ENCODE measurements at places on chromosomes 16 and 17. TPM values are rescaled to one million over a fixed set of nuclear protein-coding genes. Genes with fewer than 3 reads are reported as not detected.

Gene TIMP2
- total RNA-seq = 333 TPM

Gene IL21R
- 0.21 TPM for total RNA-seq

DNA sequence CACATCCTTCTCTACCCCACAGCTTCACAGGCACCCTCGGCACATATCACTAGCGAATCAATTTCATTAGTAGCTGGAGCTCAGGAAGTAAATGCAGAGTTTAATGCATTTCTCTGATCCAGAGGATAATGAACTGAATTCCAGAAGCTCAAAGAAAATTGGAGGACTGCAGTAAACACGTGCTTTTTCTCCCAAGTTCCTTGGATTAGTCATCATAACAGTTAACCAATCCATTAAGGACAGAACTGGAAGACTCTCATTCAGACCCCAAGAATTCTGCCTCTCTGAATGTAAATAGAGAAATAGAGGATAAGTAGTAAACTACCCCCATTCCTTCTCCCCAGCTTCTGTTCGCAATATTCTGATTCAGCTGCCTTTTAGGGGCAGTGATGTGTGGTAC, 40.7 kb downstream of the DUSP14 start:
- no peak for DNase-seq

DNA sequence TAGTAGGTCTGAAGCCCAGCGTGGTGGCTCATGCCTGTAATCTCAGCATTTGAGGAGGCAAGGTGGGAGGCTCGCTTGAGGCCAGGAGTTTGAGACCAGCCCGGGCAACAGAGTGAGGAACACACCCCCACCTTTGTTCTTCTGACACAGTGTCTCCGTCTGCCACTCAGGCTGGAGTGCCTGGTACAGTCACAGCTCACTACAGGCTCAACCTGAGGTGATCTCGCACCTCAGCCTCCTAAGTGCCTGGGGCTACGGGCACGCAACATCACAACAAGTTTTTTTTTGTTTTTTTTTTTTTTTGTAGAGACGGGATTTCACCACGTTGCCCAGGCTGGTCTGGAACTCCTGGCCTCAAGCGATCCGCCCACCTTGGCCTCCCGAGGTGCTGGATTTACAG, 6.7 kb upstream of the TLCD3A start:
- no peak for DNase-seq

DNA sequence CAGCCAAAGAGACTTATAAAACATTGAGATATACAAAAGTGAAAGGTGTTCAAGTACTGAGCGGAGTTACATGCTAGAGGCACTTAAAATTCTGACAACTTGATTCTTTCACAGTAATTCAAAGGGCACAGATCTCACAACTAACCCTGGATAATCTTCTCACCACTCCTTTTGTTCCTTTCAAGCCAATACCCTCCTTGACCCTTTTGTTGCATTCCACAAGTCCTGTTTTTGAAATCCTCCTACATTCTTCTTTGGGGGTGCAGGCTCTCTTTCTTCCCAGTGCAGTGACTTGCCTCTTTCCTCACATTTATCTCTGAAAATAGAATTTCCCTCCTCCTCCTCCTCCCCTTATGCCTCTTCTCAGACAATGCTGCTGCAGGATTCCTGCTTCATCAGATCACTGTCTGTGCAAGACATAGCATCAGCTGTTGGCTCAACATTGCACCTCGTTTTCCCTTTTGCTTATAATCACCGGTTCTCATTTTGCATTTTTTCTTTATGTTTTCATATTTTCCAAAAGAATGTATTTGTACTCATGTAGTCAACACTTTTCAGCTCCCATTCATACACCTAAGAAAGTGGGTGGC, 199.3 kb downstream of the CDH8 start:
- DNase-seq = no peak

GRCh38 chr17:57676543-57676942, 68.6 kb downstream of the CCDC182 start:
- no peak for DNase-seq

GRCh38 chr16:51937771-51938170, 609.2 kb downstream of the TOX3 start:
- no peak for DNase-seq

DNA sequence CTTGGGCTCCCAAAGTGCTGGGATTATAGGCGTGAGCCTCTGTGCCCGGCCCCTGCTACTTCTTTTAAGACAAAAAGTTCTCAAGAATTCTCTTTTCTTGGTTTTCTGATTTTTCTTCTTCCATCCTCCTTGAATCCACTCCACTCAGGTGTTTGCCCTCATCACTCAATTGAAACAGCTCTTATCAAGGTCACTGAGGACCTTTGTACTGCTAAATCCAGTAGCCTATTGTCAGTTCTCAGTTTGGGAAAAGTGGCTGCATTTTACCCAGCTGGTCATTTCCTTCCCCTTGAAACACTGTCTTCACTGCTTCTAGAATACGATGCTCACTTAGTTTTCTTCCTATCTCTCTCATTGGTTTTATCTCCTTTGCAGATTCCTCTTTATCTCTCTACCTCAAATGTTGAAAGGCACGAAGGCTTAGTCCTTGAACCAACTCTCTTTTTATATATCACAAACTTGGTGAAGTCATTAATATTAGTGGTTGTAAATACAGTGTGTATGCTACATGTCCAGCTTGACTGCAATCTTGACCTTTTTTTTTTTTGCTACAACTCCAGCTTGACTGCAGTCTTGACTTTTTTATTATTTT, 29.8 kb downstream of the ZNRF1 start:
- DNase-seq = no peak

DNA sequence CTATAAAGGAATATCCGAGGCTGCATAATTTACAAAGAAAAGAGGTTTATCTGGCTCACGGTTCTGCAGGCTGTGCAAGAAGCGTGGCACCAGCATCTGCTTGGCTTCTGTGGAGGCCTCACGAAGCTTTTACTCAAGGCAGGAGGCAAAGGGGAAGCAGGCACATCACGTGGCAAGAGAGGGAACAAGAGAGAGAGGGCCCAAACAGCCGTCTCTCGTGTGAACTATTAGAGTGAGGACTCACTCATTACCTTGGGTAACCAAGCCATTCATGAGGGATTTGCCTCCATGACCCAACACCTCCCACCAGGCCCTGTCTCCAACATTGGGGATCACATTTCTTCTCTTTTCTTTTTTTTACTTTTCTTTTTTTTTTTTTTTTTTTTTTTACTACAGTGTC, 7.5 kb upstream of the ALKBH5 start:
- no peak for DNase-seq

- no peak for DNase-seq
These were observed 36.2 kb downstream of the RGS9 start for GRCh38 chr17:65173284-65173793.

- no peak for DNase-seq
These were observed 1.2 kb upstream of the FGF11 start for GRCh38 chr17:7437950-7438614.
